ENCODE measurements at places on chromosomes 4 and X. TPM values are rescaled to one million over a fixed set of nuclear protein-coding genes. Genes with fewer than 3 reads are reported as not detected.
A peak's percentile ranks its signal among the peaks of the same experiment; 100 is the strongest.

Gene ERAS
- 0.10 TPM for polyA plus RNA-seq

Gene TNMD
- polyA plus RNA-seq, result 0.23 TPM

Gene RTL9
- polyA plus RNA-seq, result 0.10 TPM

Gene SH2D1A
- polyA plus RNA-seq, result 0.35 TPM

DNA sequence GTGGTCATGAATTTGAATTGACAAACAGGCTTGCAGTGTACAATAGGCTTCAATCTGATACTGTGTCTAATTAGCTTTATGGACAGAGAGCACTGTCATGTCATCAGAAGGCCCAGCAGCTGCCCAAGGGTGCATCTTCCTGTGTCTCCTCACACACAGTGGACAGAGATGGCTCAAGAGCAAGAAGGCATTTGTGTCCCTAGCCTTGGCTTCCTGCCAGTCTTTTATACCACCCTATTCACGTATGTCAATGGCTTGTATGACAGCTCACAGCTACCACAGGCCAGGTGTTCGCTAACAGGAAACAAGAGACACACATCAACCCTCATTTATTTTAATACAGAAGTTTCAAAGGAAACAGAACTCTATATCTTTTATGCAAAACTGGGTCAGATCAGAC is 874.0 kb upstream of the AGA start:
- DNase-seq, result no peak

Gene CT45A3
- not detected for polyA plus RNA-seq

DNA sequence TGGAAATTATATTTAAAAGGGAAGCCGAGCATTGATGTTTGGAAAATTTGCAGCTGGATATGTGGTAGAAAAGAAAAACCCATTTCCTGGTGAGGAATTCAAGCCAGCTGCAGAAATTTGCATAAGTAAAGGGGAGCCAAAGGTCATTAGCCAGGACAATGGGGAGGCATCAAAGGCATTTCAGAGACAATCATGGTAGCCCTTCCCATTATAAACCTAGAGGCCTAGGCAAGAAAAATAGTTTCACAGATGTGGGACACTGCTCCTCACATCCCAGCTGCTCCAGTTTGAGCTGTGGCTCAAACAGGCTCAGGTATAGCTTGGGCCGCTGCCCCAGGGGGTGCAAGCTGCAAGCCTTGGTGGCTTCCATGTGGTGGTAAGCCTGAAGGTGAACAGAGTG is 35.8 kb downstream of the NAP1L3 start:
- no peak for DNase-seq

- DNase-seq, result no peak
Observed at GRCh38 chr4:130029442-130029841, 933.5 kb downstream of the C4orf33 start.

- no peak for DNase-seq
Observed at GRCh38 chrX:125219852-125220251, 99.8 kb upstream of the TEX13C start.

Gene AMOT
- polyA plus RNA-seq, result 8.8 TPM

GRCh38 chr4:41507291-41507947 is 30.5 kb upstream of the LIMCH1 start:
- DNase-seq, result no peak

DNA sequence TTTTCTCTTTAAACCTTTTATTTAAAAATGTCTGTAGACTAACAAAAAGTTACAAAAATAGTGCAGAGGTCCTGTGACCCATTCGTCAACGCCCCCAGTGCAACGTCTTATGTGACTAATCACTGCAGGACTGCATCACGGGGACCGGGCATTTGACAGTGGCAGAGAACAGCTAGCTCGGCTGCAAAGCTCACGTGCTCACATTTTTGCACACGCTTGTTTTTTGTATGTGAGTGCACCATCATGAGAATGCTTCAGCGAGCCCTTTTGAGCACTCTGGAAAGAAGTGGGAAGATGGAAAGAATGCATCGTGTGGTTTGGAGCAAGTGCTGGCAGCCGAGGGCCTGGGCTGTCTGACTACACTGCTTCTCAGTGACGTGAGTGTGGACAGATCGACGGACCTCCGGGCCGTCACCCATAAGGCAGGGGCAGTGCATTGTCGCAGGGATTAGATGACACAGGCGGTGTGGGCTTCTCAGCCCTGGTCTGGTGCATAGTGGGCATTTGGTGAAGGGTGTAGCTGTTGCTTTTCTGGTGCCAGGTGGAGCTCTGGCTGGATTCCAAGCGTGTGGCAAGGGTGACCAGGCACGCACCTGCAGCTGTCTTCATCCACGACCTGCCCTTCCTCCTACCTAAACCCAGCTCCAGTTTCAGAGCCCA is 17.7 kb downstream of the SPON2 start:
- DNase-seq, result no peak

DNA sequence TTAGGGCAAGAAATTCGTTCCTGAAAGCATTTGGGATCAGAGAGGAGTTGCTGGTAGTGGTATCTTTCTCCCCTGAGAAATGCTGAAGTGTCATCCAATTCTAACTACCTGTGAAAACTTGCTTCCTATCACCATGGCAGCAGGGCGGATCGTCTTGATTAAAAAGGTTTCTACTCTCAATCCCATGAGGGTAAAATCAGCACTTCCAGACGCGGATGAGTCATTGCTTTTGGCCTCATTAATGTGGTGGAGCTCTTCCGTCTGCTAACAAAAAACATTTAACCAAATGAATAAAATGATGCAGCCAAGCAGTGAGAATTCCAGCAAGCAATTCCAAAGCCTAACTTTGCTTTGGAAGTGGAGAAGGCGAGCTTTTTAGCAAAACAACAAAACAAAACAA is 325.6 kb downstream of the CAMK2D start:
- DNase-seq, result peak; percentile 21

- DNase-seq, result no peak
Observed at GRCh38 chr4:25123236-25123635, 37.0 kb downstream of the SEPSECS start.

GRCh38 chr4:151801547-151802516 is 41.0 kb upstream of the GATB start:
- no peak for DNase-seq

GRCh38 chrX:74490247-74490646 is 69.0 kb downstream of the SLC16A2 start:
- DNase-seq, result no peak

DNA sequence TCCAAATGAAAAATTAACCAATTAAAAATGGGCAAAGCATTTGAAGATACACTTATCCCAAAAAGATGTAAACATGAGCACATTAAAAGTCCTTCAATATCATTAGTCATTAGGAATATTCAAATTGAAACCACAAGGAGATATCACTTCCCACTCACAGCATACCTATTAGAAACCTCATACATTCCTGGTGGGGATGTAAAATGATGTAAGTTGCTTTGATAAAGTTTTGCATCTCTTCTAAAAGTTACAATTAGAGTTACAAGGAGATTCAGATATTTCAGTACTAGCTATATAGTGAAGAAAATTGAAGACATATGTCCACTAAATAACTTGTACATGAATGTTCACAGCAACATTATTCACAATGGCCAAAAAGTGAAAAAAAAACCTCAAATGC is 1109.3 kb upstream of the LCORL start:
- no peak for DNase-seq

Gene CT45A1
- not detected for polyA plus RNA-seq
